NCI-H1092 (cell line): ENCODE measurements at places on chromosomes 5 and 9.
A peak's percentile ranks its signal among the peaks of the same experiment; 100 is the strongest.

GRCh38 chr5:18048449-18048848, 414.2 kb downstream of the TAF11L14 start:
- DNase-seq = peak; percentile 32

DNA sequence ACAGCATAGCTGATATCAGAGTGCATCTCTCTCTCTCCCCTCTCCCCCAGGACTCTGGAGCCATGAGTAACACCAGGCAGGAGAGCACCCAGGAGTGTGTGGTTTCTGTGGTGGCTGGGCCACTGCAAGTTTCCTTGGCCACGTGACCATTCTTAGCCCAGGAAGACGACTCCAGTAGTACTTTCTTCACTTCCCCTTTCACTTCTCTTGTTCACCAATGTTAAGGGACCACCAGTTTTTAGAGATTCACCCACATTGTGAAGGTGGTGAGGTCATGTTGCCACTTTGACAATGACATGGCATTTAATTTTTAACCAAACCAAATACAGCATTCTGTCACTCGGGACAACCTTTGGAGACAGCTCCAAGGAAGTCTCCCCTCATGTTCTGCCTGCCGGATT, 17.9 kb upstream of the DAPK1 start:
- DNase-seq = no peak

GRCh38 chr9:120701248-120701647, 13.0 kb downstream of the MEGF9 start:
- DNase-seq = no peak

DNA sequence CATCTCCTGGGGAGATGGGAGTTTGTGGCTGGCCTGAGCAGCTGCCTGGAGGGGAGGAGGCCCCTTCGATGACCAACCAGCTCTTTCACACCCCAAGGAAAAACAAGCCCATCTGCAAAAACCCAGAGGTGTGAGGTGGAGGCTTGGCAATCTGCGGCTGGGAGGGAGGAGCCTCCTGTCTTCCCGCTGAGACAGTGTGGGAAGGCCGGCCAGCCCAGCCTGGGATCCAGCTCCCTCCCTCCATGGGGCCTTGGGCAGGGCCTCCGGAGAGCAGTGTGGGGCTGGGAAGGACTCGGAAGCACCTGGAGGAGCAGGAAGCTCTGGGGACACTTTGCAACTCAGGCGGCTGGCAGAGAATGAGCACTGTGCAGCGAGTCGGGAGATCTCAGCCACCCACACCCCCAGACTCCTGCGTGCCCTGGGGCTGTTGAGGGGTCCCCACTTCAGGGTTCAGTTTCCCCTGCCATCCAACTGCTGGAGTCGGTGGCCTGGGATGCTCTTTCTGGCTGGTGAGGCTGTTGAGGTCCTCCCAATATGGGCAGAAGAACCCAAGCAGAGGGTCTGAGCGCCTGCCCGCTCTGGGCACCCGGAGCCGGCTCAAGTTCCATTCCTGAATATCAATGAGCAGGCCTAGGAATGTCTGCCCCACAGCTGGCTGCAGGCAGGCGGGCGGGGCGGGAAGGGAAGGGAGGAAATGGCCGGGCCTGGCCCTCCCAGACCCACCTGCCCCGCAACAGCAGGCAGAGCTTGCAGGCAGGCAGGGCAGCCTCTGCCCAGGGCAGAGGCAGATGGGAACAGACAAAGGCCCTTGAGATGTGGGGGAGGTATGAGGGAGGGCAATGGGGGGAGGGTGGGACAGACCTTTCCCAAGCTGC, 101.1 kb downstream of the FGF18 start:
- DNase-seq = no peak

- DNase-seq = no peak
Measured at GRCh38 chr9:122276096-122276495, 11.4 kb downstream of the MRRF start.

DNA sequence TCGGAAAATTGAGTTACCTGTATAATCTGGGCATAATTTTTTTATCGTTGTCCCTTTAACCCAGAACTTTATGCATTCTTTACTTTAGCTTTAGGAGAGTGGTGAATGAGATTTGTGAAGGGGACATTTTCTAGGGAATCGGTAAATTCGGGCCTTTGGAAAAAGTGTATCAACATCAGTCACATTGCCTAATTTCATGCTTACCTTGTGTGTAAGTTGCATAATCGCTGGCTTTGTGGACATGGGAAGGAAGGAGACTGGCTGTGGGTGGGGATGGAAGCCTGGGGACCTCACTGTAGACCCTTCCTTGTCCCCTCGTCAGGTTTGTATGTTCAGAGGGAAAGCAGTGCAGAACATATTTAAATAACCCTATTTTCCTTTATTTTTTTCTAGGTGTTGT, 3.3 kb downstream of the PSAT1 start:
- no peak for DNase-seq

GRCh38 chr9:20353524-20353923, 268.8 kb downstream of the MLLT3 start:
- DNase-seq = no peak

DNA sequence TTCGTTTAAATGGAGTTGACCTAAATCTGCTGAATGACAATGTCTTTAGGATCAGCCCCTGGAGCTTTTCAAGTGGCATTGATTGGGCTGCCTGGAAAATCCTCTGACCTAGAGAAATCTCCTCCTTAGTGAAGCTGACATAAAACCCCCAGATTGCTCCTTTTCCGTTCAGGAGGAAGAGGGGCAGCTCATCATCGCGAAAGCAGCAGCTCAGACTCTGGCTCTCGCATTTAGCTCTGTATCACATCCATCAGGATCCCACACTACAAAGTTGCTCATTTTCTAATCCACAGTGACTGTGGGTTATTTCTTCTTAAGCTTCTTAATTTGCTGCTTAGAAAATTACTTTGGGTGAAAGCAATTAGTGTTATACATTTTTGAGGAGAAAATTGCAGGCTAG, 373.7 kb downstream of the ENC1 start:
- no peak for DNase-seq

- DNase-seq = no peak
Measured at GRCh38 chr5:132951897-132952296, 11.5 kb downstream of the AFF4 start.

DNA sequence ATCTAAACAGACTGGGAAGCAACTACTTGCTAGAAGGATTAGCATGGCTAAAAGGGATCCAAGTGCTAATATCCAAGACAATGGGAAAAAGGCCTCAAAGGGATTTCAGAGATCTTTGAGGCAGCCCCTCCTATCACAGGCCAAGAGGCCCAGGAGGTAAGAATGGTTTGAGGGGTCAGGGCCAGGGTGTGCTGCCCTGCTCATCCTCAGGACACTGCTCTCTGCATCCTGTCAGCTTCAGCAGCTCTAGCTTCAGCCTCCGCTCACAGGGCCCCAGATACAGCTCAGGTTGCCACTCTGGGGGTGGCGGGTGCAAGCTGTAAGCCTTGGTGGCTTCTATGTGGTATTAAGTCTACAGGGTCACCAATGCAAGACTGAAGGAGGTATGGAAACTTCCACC, 278.7 kb downstream of the PARP8 start:
- DNase-seq = no peak

DNA sequence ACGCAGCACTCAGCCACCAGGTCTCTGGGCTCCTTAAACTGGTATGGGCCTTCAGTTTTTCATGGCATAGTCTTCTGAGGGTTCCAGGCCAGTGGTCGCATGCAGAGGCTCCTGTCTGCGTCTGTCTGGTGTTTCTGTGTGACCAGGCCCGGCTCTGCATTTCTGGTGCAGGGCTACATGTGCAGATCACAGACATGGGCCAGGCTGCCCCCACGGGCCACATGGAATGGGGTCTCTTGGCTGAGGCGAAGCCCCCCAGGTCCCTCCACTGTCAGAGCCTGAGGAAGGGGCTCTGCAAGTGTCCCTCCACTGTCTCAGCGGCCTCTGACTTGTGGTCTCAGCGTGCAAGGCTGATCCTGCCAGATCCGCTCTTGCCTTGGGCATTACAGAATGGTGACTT, 15.6 kb upstream of the CARD19 start:
- no peak for DNase-seq

DNA sequence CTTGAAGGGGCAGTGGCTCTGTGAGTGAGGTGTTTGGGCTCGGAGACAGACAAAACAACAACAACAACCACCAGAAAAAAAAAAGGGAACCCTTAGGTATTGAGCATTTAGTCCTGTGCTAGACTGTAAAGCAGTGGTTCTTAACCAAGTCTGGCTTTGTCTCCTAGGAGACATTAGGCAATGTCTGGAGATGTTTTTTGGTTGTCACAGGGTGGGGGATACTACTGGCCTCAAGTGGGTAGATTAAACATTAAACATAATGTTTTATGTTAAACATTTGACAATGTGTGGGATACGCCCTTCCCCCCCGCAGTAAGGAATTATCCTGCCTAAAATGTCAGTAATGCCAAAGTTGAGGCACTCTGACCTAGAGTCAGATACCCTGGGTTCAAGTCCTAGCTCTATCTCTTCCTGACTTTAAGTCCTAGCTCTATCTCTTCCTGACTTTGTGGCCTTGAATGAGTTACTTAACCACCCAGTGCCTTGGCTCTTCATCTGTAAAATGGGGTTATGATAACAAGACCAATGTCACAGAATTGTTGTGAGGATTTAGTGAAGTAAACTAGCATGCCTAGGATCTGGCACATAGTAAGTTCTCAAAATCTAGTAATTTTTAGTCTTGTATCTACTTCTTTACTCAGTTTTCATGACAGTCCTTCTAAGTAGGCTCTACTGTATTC, 1.8 kb downstream of the TRIM32 start:
- no peak for DNase-seq
